ENCODE measurements at places on chromosomes 5 and 9.
A peak's percentile ranks its signal among the peaks of the same experiment; 100 is the strongest.

DNA sequence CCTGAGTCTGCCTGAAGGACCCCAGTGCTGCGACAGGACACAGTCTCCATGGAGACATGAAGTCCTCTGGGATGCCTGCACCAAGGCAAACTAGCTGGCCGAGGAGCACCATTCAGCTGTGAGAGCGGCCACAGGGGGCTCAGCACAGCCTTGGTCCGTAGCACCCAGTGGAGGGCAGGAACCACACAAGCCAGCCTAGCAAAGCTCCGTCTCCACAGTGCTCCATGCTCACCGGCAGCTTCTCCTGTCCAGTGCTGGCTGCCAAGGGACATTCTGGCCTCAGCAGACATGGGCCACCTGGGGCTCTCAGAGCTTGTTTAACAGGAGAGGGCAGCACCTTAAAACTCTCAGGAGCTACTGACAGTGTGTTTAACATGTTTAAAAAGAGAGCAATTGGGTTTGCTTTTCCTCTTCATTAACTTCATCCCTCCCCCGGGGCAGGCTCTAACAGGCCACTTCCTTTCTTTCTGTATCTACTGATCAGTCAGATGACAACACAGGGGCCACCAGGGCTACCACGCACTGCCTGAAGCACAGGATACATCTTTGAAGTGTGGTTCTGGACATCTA, 57.0 kb downstream of the SECISBP2 start:
- peak; percentile 45 for DNase-seq

- no peak for DNase-seq
Observed at GRCh38 chr5:122401976-122402725, 90.1 kb downstream of the SNCAIP start.

DNA sequence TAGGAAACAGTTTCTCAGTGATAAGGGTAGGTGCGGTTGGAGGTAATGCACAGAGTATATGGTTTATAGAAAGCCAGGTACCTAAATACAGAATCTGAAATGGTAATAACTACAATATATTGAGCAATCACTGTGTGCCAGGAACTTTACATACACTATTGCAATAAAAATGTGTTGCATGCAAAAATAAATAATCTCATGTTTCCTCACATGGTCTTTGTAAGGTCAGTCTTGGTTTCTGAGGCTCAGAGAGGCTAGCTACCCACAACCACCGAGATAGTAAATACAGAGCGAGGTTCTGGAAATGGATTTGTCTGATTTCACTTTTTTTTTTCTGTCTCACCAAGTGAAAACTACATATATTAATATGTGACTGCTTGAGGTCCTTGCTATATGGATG, 128.9 kb downstream of the CAMK4 start:
- DNase-seq = no peak

DNA sequence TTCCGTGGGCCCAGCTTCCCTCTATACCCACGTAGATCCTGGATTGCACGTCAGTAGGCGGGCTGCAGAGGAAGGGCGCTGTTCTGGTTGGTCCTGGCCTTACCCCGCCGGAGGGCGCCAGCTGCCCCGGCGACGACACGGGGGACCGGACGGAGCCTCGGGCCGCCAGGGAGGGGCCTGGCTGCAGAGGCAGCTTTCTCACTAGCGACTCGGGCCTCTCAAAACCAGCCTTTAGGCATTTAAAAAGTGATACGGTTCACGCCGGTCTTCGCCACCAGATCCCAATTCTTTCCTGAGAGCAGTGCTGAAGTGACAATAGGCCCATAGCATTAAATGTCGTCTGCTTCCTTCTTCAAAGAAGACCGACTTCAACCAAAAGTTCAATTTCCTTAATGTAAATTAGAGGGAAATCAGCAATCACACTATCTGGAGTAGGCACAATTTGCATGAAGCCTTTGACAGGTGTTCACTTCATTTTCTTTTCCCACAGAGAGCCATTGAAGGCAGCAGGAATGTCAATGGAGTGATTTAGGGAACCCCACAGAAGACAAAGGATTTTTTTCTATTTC, 17.6 kb upstream of the UBE2D2 start:
- no peak for DNase-seq

GRCh38 chr5:171920765-171921391, 85.6 kb downstream of the FBXW11 start:
- no peak for DNase-seq

- DNase-seq = no peak
Observed at GRCh38 chr9:123834889-123835562, 94.9 kb downstream of the DENND1A start.

DNA sequence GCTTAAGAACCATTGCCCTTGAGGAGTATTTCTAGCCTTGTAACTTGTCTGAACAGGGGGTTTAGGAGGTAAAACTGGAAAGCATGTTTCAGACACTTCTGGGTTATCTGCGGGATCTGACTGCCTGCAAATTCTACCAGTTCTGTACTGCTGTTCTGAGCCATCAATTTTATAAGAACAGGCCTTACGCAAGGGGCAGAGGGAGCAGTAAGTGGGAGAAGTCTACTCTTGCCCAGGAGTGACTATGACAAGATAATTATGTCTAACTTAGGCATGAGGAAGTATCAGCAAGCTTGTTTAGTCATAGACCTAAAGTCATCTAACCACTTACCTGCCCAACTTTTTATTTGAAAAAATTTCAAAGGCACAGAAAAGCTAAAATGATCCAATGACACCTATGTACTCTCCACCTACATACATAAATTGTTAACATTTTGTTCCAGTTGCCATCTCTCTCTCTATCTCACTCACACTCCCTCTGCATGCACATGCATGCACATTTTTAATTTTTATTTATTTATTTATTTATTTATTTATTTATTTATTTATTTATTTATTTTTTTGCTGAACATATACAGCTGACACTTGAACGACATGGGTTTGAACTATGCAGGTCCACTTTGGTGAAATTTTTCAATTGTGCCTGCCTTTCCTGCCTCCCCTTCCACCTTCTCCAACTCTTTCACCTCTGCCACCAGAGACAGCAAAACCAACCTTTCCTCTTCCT, 18.4 kb upstream of the DEPDC1B start:
- DNase-seq = no peak

GRCh38 chr5:24855485-24855884, 210.7 kb upstream of the CDH10 start:
- no peak for DNase-seq

Data from DND-41 (cell line).